NCI-H510A treated with DMSO at 0.1 percent for 48 hours (cell line): ENCODE measurements at places on chromosomes 7 and 10.

- no peak for DNase-seq
These were observed 562 bp downstream of the TMEM243 start for GRCh38 chr7:87218796-87219544.

GRCh38 chr7:113705439-113705838 is 213.4 kb downstream of the PPP1R3A start:
- DNase-seq: no peak

DNA sequence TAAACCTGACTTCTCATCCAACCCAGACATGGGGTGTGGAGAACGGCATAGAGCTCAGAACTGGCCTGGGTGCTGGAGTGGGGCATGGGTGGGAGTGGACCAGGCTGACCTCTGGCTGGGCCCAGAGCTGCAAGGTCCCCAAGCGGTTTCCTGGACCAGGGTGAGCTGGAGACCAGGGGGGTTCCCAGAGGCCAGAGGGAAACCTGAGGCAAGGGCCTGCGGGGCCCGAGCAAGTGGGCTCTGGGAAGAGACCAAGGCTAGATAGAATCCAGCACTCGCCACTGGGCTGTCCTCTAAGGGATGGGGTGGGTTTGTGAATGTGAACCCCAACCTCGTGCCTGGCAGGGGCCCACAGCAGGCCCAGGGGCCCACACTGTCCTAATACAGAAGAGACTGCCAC is 39.4 kb upstream of the RET start:
- no peak for DNase-seq

- DNase-seq: no peak
These were observed 96.8 kb upstream of the PHYHIPL start for GRCh38 chr10:59079386-59080226.

DNA sequence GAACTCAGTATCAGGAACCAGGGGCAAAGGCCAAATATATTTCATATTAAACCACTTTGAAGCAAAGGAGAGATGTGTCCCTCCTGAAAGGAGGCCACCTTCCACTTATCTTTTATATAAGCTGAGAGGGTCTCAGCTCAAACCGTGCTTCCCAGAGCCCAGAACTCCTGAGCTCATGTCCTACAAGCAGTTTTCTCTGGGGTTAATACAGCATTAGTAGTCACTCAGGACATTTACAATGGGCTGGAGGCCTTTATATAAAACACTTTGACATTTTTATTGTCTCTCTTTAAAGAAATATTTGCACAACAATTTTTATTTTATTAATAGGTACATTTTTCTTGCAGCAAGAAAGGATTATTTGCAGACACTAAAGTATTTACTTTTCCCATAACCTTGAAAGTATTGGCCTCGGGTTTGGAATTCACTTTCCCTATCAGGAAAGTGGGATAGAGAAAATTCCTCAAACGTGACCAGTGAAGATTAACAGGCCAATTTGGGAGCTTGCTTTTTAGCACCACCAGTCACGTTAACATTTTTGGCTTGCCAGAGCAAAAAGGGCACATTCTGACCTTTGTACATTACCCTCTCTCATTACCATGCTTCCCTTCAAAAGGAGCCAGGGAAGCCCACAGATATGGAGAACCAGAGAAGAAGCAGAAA is 464.9 kb upstream of the NRP1 start:
- no peak for DNase-seq

DNA sequence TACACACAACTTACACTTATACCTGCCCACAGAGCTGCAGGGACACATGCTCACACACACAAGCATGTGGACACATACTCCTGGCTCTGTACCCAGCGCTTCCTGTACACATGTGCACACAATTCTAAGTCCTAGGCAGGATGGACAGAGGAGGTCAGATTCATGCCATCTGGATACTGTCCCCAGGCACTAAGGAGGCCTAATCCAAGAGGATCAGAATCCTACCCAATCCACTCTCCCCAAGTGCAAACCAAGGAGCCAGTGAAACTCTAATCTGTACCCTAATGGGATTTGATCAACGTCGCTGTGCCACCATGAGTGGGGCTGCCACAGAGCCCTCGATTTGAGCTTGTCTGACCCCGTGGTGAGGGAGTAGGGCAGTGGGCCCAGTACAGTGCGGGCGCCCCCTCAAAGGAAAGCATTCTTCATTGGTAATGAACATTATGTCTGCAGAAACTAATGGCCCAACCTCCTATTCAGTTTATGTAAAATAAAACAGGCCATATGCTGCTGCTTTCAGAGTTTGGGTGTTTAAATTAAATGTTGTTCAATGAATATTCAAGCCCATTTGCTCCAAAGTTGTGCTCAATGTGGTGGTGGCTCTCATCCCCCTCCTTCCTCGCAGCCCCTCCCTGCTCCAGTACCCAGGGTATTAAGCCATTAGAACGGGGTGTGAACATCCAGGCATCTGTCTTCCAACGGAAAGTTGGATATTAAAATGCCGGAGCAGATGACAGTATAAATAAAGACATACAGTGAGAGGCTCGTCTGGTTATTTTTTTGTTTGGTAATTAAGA is 26.4 kb downstream of the RPS24 start:
- DNase-seq: no peak

- no peak for DNase-seq
These were observed 27.0 kb downstream of the PDGFA start for GRCh38 chr7:492714-493065.

DNA sequence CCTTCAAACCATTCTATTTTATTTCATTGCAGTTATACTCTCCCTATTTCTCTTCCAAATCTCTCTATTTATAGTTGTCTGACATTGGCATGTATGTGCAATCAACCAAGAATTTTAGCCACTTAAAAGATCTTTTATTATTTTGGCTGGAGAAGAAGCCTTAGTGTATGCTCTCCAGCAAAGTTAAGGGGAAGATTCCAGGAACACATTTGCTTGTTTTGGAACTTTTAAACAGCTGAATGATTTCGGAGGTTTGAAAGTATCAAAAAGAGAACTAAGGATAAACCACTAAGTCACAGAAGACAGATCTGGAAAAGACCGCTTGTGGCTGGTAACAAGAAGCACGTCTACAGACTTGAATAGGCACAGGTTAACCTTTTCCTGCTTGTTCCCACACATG is 182.2 kb upstream of the FZD1 start:
- no peak for DNase-seq

DNA sequence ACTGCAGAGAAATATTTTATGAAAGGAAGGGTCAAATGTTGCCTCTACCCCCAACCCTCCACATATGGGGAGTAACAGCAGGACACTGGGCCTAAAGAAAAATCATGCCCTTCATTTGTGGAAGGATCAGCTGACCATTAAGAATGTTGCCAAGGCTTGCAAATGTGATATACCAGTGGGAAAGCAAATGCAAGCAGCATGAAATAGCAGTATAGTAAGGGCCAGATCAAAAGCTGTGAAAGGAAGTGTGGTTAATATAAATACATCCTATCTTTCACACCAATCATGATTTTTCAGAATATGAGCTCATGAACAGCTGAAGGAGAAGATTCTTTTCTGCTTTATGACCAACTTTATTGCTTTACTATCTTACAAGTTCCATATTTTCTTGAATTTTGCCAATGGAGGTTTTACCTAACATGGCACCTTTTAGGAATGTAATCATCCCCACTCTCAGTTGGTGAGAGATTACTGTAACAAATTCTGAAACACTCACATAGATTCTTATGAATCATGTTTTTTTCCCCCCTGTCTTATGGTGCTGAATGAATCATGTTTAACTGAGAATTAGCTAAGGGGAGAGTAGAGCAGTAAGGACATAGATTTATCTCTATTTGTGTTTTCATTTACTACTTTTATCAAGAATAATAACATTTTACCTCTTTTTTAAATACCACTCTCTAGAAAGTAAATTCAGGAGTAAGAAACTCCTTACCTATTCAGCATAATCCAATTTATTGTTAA is 12.1 kb upstream of the ATAD1 start:
- DNase-seq: no peak
